ENCODE measurements at places on chromosomes 6 and 20. TPM values are rescaled to one million over a fixed set of nuclear protein-coding genes. Genes with fewer than 3 reads are reported as not detected.

Gene PPP1R18
- 22.9 TPM for total RNA-seq

Gene RIMS1
- 0.48 TPM for total RNA-seq

Gene CFAP61
- not detected for total RNA-seq

Gene VGLL2
- not detected for total RNA-seq

Gene ENPP5
- 0.44 TPM for total RNA-seq

Gene SLC26A8
- total RNA-seq, result 0.04 TPM

Gene PRL
- total RNA-seq, result not detected

Gene GMPR
- total RNA-seq, result 0.80 TPM

Gene FHL5
- total RNA-seq, result 1.8 TPM

Gene PTCRA
- total RNA-seq, result not detected

Gene PRPF6
- 39.7 TPM for total RNA-seq

Gene ADGRG6
- total RNA-seq, result 14.2 TPM

Gene SPATS1
- total RNA-seq, result not detected

Gene FAM50B
- total RNA-seq, result 6.0 TPM

Gene KIF16B
- total RNA-seq, result 12.7 TPM

Gene CST2
- total RNA-seq, result not detected

Gene DCBLD1
- total RNA-seq, result 9.5 TPM

Gene DOP1A
- total RNA-seq, result 16.3 TPM

Gene GFRA4
- not detected for total RNA-seq

Gene MDFI
- 47.1 TPM for total RNA-seq

Gene VSX1
- not detected for total RNA-seq

Gene FAM83B
- total RNA-seq, result 71.8 TPM

Gene TMEM244
- not detected for total RNA-seq

Gene COL10A1
- total RNA-seq, result not detected

Gene PCK1
- 0.64 TPM for total RNA-seq

Gene SLC13A3
- 0.92 TPM for total RNA-seq

Gene SPO11
- total RNA-seq, result not detected

Gene SMOC2
- 1.9 TPM for total RNA-seq

Gene BMP6
- total RNA-seq, result 0.60 TPM

Gene CAP2
- total RNA-seq, result 3.0 TPM

Gene CENPB
- 50.8 TPM for total RNA-seq

Gene SLX4IP
- total RNA-seq, result 5.3 TPM

Gene ALDH8A1
- total RNA-seq, result 0.16 TPM

Gene CDH26
- total RNA-seq, result 1.3 TPM

Gene KCNK17
- 0.12 TPM for total RNA-seq

Gene BTBD3
- 10.0 TPM for total RNA-seq

Gene LRRC73
- total RNA-seq, result 0.20 TPM

Gene WFDC12
- total RNA-seq, result 5.1 TPM

Gene SSTR4
- total RNA-seq, result not detected

Gene GFOD1
- 22.8 TPM for total RNA-seq

Gene KCNK16
- total RNA-seq, result not detected

Gene E2F1
- 3.7 TPM for total RNA-seq

Gene C20orf173
- total RNA-seq, result not detected

Gene SLC22A23
- 36.3 TPM for total RNA-seq

Gene PRSS35
- not detected for total RNA-seq

Gene EYS
- not detected for total RNA-seq

Gene SLC16A10
- total RNA-seq, result 0.24 TPM

Gene TSHZ2
- 10.3 TPM for total RNA-seq

Gene SGK2
- total RNA-seq, result 0.36 TPM

Gene KCNK15
- total RNA-seq, result 1.0 TPM

Gene TAGAP
- 0.92 TPM for total RNA-seq

Gene TGM3
- 1,379 TPM for total RNA-seq

Gene NOTCH4
- total RNA-seq, result 2.7 TPM

Gene PNPLA1
- 0.20 TPM for total RNA-seq

Gene E2F3
- total RNA-seq, result 5.0 TPM

Gene SIRPB2
- total RNA-seq, result 1.0 TPM

Gene ADAM33
- 2.5 TPM for total RNA-seq

All from esophagus mucosa (tissue), 1 donor.